Aorta (tissue), 5 donors: ENCODE measurements at places on chromosomes 7 and 10. TPM values are rescaled to one million over a fixed set of nuclear protein-coding genes. Genes with fewer than 3 reads are reported as not detected.
A peak's percentile ranks its signal among the peaks of the same experiment; 100 is the strongest.

DNA sequence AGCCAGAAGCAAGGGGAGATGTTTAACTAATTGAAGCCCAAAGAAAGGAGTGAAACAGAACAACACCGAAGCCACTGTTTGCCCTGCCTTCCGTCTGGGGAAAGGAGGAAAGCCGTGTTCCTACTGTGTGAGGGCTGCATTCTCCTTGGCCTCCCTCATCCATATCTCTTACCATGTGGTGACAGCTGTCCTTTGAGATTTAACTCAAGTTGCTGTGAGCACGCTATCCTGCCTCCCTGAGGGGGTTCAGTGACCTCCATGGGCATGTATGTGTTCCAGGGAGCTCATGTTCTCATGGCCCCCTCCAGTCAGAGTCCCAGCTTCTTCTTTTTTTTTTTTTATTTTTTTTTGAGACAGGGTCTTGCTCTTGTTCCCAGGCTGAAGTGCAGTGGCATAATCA lies 26.2 kb upstream of the CRHR2 start:
- DNase-seq = peak; percentile 31
- H3K27ac ChIP-seq = no peak overlapping the region
- H3K4me1 ChIP-seq = no peaks in the 10 kb centered on the region
- H3K27me3 ChIP-seq = no peaks in the 10 kb centered on the region
- H3K36me3 ChIP-seq = no peaks in the 10 kb centered on the region
- H3K4me3 ChIP-seq = no peak overlapping the region

DNA sequence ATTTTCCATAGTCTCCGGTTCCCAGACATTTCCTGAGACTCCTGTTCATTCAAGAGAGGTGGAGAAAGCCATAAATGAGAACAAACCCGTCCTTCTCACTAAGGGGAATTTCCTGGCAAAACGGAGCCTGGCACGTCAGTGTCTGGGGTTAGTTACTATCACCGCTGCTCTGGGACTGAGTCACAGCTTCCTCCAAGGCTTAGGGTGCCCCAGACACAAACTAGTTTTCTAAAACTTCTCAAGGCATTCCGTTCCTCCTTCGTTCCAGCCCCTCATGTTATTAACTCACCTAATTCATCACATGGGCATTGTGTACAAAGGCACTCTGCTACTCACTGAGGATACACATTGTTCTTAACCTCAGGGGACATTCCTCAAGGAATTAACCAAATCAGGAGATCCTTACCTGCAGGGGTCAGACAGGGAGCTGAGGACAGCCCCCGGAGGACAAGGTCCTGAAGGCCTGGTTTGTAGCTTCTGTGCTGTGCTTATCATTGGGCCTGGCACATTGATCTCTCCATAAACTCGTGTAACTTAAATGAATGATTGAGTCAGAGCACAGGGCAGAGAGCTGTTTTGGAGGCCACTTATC lies 103.0 kb upstream of the KLF6 start:
- no peak overlapping the region for H3K4me3 ChIP-seq
- no peaks in the 10 kb centered on the region for H3K36me3 ChIP-seq
- H3K4me1 ChIP-seq = peaks cover 5% of the 10 kb centered on the region
- no peaks in the 10 kb centered on the region for H3K27me3 ChIP-seq
- peak; percentile 90 for DNase-seq
- peak overlapping the region; percentile 100 for H3K27ac ChIP-seq

The PLPP4 gene
- total RNA-seq = not detected

DNA sequence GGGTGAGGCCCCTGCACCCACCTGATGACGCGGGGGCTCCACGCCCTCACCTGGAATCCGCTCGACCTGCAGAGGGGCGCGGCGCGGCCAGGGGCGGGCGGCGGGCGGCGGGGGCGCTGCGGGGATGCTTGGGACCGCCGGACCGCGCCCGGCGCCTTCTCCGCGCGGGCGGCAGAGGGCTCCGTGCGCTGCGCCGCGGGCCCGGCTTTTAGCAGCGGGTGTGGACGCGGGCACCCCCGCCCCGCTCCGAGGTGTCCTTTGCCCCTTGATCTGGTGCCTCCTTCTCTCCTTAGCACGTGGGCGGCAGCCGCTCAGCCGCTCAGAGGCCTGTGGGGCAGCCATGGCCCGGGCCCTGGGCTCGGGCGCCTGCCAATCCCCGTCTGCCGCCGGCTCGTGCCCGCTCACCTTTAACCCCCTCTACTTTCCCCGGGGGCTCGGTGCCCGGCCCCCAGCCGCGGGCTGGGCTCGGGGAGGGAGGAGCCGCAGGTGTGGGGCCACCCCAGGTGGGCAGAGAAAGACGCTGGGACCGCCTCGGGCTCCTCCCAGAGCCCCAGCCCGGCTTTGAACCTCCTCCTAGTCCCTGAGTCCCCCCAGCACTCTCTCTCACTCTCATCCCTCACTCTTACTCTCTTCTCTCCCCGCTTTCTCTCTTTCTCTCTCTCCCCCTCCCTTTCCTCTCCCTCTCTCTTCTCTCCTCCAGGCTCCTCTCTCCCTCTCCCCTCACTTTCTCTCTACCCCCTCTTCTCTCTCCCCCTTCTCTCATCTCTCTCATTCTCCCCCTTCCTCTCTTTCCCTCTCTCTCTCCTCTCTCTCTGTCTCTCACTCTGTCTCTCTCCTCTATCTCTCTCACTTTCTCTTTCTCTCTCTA lies 19.7 kb upstream of the VPS37D start:
- H3K27ac ChIP-seq = no peak overlapping the region
- DNase-seq = no peak
- H3K4me1 ChIP-seq = no peaks in the 10 kb centered on the region
- no peaks in the 10 kb centered on the region for H3K27me3 ChIP-seq

DNA sequence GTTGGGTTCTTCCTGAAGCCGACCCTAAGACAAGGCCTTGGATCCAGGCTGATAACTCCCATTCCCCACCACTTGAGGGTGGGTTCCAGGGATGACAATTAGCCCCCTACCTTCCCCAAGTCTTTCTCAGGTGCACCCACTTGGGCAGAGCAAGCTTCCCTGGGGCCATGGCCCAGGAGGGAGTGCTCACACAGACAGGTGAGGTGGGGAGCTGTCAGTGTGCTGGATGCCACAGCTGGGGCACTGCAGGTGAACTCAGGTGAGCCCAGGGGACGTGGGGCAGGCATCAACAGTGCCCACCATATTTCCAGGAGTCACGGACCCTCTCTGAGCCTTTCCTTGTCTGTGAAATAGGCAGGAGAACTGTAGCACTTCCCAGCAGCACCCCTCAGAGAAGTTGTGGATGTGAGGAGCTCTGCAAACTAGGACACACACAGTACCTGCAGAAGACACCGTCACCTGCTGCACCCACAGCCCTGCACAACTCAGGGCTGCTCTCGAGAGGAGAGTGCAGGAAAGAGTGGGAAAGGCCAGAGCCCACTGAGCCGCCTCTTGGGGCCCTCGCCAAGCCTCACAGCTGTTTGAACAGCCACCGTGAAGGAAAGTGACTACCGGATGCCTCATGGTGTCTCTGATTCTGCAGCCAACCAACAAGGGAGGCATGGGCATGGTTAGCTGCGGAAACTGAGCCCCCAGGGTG lies 17.9 kb downstream of the SH3PXD2A start:
- H3K4me3 ChIP-seq = no peak overlapping the region
- H3K36me3 ChIP-seq = no peaks in the 10 kb centered on the region
- no peaks in the 10 kb centered on the region for H3K27me3 ChIP-seq

GRCh38 chr7:135717693-135718092 lies 10.3 kb downstream of the SLC13A4 start:
- no peak overlapping the region for H3K27ac ChIP-seq
- no peaks in the 10 kb centered on the region for H3K27me3 ChIP-seq
- no peak overlapping the region for H3K4me3 ChIP-seq
- DNase-seq = no peak
- H3K4me1 ChIP-seq = no peaks in the 10 kb centered on the region

DNA sequence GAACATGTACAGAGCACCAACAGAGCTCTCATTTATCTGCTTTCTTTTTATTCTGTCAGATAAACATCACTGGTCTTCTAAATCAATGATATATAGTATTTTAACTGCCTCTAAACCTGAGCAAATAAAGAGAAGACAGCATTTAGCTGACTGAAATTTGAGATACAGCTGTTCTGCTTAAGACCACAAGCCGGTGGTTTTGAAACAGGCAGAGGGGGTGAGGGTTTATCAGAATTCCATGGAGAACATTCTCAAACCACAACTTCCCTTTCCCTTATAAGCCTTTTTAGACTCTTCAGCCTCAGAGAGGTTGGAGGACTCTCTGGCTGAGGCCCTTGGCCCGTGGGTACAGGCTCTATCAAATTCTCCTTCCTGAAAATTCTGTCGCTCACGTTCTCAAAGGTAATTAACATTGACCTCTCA lies 87.4 kb upstream of the RSU1 start:
- no peaks in the 10 kb centered on the region for H3K36me3 ChIP-seq
- H3K27ac ChIP-seq = no peak overlapping the region
- H3K4me1 ChIP-seq = no peaks in the 10 kb centered on the region
- H3K27me3 ChIP-seq = no peaks in the 10 kb centered on the region
- DNase-seq = no peak

DNA sequence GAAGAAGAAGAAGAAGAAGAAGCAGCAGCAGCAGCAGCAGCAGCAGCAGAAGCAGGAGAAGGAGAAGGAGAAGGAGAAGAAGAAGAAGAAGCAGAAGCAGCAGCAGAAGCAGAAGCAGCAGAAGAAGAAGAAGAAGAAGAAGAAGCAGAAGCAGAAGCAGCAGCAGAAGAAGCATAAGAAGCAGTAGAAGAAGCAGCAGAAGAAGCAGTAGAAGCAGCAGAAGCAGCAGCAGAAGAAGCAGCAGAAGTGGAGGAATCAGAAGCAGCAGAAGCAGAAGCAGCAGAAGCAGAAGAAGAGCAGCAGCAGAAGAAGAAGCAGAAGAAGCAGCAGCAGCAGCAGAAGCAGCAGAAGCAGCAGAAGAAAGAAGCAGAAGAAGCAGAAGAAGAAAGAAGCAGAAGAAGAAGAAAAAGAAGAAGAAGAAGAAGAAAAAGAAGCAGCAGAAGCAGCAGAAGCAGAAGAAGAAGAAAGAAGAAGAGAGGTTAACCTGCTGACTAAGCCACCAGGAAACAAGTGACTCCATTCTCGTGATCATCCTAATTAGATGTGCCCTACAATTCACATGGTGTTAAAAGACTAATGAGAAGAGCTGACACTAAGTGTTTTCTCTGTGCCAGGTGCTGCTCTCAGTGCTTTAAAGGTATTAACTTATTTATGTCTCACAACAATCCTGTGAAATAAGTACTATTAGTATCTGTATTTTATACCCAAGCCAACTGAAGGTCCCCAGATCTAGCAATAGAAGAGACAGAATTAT lies 11.6 kb downstream of the CDNF start:
- no peaks in the 10 kb centered on the region for H3K27me3 ChIP-seq
- H3K27ac ChIP-seq = no peak overlapping the region
- no peak overlapping the region for H3K4me3 ChIP-seq
- no peak for DNase-seq

DNA sequence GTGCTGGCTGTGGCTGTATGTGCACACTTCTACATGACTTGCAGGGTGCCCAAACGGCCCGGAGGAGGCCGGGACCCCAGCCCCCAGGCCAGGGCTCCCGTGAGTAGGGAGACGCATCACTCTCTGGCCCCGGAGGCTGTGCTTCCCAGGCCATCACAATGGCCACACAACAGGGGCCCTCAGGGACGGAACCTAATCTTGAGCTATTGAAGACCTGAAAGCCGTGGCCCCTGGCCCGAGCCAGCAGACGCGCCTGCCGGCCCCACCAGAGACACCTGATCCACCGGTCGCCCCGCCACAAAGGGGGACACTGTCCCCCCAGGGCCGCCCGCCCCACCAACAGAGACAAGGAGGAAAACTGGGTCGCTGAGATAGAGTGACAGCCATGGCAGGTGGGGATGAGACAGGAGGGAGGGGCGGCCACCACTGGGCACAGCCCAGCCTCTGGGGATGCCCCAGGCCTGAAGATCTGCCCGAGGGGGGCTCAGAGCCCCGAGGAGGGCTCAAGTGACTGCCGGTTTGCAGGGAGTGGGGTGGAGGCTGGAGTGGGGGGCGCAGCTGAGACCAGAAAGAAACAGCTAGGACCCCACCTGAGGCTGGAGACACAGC lies 10.2 kb upstream of the LFNG start:
- no peaks in the 10 kb centered on the region for H3K4me1 ChIP-seq
- DNase-seq = no peak
- no peaks in the 10 kb centered on the region for H3K36me3 ChIP-seq

The ARMS2 gene
- not detected for total RNA-seq

The GPR15LG gene
- not detected for total RNA-seq

DNA sequence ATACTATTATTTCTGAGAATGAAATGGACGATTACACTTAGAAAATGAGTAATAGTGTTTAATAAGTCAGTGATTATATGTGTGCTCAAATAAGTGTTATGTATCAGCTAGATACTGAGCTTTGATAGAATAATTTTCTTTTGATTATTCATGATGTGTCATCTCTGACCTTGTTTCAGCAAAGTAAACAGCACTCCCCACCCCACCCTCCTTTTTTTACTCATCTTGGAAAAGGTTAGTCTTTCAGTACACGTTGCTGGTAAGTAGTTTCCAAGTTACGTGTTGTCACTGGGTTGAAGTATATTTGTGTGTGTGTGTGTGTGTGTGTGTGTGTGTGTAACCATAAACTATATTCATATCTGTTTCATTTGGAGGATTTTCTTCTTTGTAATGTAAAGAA lies 84.1 kb downstream of the GNAI1 start:
- no peak for DNase-seq
- H3K27ac ChIP-seq = no peak overlapping the region

GRCh38 chr7:156487811-156488533 lies 152.6 kb upstream of the RNF32 start:
- no peak for DNase-seq
- H3K36me3 ChIP-seq = no peaks in the 10 kb centered on the region
- H3K27ac ChIP-seq = no peak overlapping the region
- H3K4me1 ChIP-seq = no peaks in the 10 kb centered on the region
- no peaks in the 10 kb centered on the region for H3K27me3 ChIP-seq
- H3K4me3 ChIP-seq = no peak overlapping the region

DNA sequence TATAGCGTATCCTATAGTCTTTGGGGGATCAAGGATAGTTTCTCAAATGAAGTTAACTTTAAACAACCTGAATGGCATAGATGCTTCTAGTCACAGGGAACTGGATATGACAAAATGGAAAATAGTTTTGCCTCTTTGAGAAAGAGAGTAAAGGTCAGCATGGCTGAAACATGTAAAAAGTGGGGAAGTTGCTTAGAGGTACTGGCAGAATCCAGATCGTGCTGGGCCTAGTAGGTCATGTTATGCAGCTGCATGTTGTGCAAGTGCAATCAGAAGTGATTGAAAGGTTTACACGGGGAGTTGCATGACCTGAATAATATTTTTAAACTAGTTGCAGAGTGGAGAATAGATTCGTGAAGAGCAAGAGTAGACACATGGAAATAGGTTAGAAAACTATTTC lies 201.1 kb upstream of the HDAC9 start:
- H3K4me3 ChIP-seq = no peak overlapping the region
- H3K4me1 ChIP-seq = no peaks in the 10 kb centered on the region
- H3K27me3 ChIP-seq = no peaks in the 10 kb centered on the region
- DNase-seq = no peak
- H3K36me3 ChIP-seq = no peaks in the 10 kb centered on the region
- no peak overlapping the region for H3K27ac ChIP-seq
